ENCODE measurements at places on chromosomes 4 and X.

DNA sequence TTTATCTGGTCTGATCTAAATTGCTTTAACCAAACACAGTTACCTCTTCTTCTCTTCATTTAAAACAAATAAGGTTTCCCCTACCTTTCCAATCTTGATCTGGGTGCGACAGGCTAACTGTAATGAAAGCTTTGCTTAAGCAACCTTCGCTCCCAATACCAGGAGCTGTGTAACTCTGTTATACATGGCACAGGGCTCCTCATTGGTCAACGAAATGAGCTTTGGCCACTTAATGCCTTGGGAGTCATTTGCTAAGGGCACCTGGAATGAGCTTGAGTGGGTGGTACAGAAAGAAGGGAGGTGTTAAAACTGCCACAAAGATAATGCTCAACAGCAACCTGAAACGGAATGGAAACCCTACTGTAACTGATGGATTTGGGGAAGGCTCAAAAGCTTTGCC lies 140.5 kb downstream of the CHRNA9 start:
- DNase-seq = no peak

DNA sequence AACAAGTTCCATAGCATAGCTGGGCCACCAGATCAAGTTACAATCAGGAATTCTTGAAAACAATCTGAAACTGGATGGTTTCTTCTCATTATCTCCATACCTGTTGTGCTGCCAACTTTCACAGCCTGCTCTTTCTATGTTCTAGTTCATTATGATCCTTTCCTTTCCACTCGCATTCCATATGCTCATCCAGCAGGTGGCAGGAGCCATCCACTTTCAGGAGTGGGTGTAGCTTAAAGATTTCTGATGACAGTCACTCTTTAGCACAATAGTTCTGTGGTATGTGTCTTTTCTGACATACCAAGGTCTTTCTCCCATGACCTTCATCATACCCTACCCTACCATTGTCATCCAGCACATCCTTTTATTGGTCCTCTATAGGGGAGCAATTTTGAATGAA lies 46.4 kb downstream of the PAGE2 start:
- DNase-seq = no peak

DNA sequence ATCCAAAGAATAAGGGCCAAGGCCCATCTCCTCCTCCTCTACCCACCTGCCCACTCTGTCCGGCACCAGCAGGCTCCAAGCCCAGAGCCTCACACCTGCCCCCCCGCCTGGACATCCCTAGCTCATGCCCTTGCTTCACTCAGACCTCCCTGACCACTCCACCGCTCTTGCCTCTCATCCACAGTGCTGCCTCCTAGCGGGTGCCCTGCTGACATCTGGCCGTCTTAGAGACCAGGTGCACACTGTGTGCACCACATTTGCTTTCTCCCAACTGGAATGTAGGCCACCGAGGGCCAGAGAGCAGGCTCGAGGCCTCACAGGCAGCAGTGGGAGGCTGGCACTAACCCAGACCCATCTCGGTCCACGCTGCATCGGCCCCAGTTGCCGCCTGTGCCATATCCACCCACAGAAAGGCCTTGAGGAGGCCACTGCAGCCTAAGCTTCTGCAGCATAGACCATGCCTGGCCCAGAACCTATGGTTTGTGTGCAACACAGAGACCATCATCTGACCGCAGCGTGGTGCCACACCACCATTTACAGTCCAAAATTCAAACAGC lies 13.5 kb downstream of the LETM1 start:
- no peak for DNase-seq

DNA sequence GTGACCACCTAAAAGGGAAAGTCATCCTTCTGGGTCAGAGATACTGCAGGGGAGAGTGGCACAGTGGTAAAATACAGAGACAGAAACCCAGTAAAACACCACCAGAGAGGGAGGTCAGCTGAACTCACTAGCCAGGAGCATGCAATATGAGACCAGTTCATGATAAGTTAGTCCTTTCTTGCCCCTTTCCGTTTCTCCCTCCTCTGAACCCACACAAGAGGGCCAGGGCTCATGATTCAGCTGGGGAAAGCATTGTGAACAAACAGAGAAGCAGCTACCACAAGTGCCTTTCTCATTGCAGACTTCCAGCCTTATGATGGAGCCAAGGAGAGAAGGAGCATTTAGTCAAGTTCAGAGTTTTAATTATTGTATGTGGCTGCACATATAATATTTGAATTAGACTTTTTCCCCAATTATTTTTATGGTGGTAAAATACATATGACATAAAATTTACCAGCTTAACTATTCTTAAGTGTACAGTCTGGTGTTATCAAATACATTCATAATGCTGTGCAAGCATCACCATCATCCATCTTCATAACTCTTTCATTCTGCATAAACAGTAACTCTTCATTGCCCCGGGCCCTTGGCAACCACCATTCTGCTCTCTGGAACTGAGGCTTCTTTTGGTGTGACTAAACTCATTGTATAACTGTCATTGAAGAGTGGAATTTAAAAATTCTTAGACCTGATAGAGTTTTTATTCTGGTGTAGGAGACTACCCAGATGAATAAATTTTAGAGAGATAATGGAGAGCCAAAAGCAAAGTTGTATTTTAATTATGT lies 114.6 kb downstream of the DDIT4L start:
- DNase-seq = no peak

DNA sequence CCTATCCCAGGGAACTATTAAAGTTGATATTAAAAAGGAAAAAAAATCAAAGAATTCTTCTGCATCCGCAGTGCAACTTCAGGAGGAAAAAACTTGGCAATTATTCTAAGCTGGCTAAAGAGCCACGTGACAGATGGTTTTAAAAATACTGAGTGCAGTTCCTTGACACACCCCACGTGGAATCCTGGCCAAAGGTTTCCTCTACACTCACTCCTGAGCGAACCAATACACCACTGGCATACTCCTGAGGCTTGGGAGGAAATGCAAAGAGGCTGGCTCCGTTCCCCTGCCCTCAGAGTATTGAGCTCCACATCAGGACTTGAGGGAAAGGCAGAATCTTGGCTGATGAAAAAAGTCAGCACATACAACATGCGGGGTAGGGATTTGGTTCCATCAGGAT lies 133.8 kb upstream of the ATP6AP2 start:
- no peak for DNase-seq

GRCh38 chr4:17033768-17034181 lies 135.3 kb upstream of the LDB2 start:
- DNase-seq = no peak

GRCh38 chrX:112085149-112085548 lies 2.6 kb upstream of the TRPC5 start:
- DNase-seq = no peak

DNA sequence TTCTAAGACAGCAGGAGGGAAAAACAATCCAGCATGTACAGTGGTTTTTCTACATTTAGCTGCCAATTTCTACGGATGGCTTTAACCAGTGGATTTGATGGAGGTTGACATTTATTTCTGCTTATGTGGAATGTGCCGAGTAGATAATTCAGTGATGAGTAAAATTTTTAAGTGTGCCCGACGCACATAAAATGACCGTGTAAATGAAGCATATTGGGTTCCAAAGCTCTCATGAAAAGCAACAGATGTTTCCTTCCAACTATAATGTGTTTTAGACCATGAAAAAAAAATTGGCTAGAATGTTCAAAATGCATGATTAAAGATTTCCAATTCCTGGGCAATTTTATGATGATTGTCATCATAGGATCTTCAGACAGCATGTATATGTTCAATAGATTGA lies 14.1 kb downstream of the INPP4B start:
- DNase-seq = no peak

DNA sequence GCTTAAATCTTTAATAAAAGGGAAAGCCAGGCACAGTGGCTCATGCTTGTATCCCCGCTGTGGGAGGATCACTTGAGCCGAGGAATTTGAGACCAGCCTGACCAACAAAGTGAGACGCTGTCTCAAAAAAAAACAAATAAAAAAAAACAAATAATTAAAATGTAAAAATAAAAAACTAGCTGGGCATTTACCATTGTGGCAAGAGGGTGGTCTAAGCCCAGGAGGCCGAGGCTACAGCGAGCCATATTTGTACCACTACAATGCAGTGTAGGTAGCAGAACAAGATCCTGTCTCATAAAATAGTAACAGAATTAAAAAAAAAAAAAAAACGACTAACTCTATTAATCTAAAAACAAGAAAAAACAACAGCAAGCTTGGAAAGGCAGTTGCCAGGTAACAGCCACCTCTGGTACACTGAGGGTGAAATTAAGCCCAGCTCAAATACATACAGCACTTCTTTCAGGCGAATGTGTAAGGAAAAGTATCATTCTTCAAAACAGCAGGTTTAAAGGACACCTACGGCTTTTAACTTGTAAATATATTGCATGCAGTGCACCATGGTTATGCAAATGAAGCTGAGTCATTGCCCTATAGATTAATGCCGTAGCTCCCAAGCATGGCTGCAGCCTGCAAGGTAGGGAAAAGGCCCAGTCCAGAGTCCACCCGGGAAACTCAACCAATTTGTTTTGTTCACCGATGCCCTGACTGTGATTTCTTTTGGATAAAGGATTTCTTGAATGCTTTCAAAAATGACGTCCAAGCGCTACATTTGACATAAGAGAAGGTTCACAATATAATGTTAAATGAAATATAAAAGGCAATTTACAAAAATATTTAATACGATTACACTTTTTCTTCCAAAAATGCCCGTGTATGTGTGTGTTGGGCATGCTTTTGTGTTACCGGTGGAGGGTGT lies 14.5 kb upstream of the TXLNG start:
- no peak for DNase-seq

DNA sequence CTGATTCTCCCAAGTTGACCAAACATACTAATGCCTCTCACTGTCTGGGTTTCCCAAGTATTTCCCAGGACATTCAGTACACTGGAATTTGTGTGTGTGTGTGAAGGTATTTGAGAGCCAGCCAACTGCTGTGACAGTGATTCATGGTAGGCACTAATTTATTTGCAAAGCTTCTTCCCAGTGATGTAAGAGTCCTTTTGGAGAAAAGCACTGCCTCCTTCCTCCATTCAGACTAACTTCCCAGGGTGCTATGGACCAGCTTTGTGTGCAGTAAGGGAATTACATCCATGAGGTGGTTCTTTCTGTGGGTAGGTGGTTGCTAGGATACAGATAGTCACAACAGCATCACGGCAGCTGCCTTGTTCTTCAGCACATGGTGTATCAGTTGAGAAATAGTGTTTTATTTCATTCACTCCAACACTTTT lies 8.7 kb downstream of the EGF start:
- peak; percentile 96 for DNase-seq

GRCh38 chr4:94566420-94566819 lies 114.7 kb downstream of the PDLIM5 start:
- DNase-seq = no peak

- DNase-seq = no peak
These were observed at the start of gene DGKQ for GRCh38 chr4:973431-974397. Gene DGKQ (minus strand): TSS chr4:973569. CDS start chr4:973482, 87 bp downstream.

DNA sequence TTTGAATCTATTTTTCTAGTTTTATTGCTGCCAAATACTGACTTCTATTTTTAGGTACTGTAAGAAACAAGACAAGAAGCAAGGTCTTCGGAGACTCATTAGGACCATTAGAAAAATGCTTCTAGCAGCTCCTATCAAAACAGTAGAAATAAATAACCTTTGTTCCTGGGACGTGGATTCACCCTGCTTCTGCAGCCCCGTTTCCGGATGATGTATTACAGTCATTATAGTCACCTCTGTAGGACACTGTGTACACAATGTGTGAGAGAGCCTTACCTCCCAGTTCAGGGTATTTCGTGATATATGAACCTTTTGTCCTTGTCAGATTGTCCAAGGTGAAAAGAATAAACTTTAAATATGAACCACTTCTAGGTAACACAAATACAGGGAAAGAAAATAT lies 484.0 kb upstream of the TECRL start:
- DNase-seq = no peak

- DNase-seq = no peak
These were observed 92.9 kb downstream of the ANK2 start for GRCh38 chr4:113142351-113142750.

DNA sequence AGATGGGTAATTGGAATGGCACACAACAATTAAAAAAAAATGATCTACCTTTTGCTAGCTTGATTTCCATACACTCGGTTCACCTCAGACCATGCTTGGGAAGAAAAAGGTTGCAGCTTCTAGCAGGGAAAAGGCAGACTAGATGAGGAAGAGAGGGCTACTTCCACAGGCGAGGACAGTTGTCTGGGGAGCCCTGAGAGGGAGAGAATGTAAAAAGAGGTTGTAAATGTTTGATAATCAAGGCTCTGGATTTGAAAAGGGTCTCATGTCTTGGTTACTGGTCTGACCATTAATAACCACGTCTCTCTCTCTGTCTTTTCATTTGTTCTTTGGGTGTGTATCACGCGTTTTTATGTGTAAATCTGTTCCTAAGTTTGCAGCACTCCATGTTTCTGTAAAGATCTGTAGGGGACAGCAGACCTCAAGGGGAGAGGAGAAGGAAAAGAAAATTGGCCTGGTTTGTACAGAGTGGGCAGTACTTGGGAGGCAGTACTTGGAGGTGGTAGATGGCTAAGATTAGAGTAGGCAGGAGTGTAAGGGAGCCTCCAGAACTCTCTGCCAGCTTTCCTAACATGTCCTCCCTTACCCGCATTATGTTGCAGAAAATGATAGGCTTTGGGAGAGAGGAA lies 750 bp downstream of the ARMCX5 start:
- DNase-seq = no peak

GRCh38 chr4:182908124-182908523 lies 9.1 kb downstream of the DCTD start:
- DNase-seq = no peak

DNA sequence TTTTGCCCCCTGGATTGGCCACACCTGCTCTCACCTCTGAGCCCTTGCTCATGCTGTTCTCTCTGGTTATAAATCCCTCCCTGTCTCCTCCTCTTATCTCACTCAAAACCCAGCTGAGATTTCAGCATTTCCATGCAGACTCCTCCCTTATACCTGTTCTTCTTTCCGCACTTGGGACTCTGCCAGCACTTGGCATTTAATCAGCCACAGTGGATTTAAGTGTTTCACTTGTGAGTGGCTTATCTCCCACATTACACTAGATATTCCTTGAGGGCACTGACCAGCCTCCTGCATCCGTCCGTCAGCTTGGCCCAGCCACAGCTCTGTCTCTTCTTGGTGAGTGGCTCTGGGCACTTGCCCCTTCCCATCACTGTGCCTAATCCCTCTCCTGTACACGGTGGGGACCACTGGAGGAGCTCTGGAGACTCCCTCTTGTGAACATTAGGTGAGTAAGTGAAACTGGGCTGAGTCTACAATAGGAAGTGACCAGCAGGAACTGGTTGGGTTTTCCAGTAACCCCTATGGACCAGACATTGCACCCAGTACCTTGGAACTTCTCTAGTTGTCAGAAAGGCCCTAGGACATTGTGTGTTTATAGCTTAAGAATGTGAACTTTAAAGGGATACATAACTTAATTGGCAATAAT lies 19.9 kb downstream of the FGFBP1 start:
- DNase-seq = no peak

- DNase-seq = no peak
These were observed 764.6 kb upstream of the FTHL17 start for GRCh38 chrX:31836479-31836878.

GRCh38 chrX:101708163-101708562 lies 48.5 kb upstream of the ARMCX2 start:
- DNase-seq = no peak
